ENCODE measurements at places on chromosomes 12 and 14.

DNA sequence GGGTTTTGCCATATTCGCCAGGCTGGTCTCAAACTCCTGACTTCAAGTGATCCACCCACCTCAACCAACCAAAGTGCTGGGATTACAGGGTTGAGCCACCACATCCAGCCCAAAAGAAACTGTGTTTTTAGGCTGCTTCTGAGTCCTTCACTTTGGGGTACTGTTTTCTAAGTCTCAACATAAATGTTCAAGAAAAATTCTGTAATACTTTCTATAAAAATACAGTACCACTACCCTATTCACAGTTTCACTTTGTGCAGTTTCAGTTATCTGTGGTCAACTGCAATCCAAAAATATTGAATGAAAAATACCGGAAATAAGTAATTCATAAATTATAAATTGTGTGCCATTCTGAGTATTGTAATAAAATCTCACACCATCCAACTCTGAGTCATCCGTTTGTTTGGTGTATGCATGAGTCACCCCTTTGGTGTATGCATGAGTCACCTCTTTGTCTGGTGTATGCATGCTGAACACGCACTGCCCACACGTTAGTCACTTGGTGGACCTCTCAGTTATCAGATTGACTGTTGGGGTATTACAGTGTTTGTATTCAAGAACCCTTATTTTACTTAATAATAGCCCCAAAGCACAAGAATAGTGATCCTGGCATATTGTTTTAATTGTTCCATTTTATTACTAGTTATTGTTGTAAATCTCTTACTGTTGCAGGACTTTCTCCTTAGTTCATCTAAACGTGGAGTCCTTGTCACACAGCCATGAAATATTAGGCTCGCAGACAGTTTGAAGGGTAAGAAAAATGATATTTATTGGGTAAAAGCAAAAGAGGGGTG lies 190.2 kb downstream of the FSCB start:
- peak; percentile 83 for DNase-seq

DNA sequence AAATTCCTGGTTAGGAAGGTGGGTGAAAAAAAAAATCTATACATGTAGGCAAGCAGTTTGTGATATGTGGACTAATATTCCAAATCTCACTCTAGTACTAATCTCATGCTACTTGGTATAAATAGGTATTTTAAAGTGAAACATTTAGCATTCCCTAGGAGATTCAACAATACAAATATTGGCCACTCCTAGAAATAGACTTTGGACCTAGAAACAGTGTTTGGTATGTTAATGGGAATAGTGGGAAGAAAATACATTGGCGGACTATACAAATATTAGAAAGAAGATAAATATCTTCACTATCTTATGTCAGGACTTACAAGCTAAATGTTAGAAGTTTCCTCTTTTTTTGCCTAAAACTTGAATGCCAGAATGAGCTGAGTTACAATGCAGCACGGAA lies 28.2 kb downstream of the HIGD1C start:
- no peak for DNase-seq

GRCh38 chr12:70260646-70261045 lies 17.4 kb downstream of the CNOT2 start:
- no peak for DNase-seq

DNA sequence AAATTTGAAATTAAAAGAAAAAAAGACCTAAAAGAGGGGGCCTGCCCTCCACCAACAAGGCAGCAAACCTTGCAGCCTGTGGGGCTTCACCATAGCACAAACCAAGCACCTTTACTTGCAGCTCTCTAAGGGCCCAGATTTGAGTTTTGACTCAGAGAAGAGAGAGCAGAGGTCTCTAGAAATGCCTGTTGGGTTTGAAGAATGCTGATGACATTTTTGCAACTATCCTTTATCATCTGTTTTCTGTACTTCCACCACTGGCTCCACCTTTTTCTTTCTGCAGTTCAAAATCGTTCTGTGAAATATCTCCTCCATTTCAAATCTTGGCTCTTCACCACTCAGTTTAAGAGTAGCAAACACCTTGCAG lies 83.8 kb upstream of the HMGA2 start:
- peak; percentile 47 for DNase-seq

- no peak for DNase-seq
Measured at GRCh38 chr12:81245458-81245857, 167.6 kb downstream of the ACSS3 start.

DNA sequence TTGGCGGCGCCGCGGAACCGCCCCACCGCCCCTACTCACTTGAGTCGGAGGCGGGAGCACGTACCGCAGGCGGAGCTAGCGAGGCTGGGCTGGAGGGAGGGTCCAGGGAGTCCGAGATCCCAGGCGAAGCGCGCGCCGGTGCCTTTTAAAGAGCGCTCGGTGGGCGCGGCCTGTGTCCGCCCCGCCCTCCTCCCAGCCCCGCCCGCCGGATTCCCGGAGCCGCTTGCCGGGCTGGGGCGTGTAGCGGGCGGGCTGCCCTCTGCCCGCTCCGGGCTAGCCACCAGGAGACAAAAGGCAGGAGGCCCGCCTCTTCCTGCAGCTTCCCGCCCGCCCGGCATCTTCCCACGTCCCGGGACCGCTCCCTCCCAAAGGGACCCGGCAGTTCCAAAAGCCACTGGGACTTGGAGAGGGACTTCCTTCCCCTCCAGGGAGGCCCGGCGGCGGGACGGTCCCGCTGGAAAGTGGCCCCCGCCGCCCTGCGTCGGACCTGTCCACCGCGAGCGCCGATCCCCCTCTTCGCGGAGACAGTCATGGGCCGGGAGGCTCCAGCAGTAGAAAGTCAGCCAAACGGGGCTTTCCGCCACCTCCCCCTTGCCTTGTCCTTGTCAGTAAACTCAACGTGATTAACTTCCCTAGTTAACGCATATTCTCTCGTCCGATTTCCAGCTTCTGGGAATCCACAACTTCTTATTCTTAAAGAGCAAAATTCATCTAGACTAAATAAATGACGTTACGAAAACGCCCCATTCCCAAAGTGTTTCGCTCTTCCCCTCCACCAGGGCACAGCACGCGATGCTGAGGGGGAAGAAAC lies at the start of gene CSRP2:
CSRP2 (minus strand) TSS at position 121 of the 811 bp plus-strand sequence. CDS start 12,759 bp downstream, outside the sequence.
- peak; percentile 93 for DNase-seq

- DNase-seq, result no peak
Measured at GRCh38 chr12:111467092-111467856, 61.6 kb downstream of the SH2B3 start.

DNA sequence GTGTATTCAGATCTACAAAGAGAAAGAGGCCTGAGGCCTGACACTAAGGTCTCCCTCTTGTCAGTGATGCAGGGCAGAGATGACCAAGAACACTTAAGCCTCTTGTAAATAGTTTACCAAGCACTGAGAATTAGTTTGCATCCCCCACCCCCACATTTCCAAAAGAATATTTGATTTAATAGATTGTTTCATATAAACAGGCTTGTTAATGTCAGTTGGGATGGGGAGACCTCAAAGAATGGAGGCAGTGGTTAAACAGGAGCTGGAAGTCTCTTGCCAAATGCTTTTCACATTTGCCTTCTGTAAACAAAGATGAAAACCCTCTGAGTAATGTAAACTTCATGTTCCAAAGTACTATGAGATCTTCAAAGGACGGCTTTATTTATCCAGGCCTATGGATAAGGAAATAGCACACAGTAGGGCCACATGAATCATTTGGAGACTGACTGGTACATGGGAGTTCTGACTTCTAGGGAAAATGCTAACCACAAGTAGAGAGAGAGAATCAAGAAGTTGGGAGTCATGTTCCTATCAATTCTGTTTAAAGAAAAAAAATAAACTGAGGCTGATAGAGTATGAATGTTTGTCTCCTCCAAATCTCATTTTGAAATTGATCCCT lies 234.7 kb downstream of the ANO2 start:
- DNase-seq, result no peak

GRCh38 chr12:69476276-69477017 lies 6.3 kb downstream of the FRS2 start:
- no peak for DNase-seq

DNA sequence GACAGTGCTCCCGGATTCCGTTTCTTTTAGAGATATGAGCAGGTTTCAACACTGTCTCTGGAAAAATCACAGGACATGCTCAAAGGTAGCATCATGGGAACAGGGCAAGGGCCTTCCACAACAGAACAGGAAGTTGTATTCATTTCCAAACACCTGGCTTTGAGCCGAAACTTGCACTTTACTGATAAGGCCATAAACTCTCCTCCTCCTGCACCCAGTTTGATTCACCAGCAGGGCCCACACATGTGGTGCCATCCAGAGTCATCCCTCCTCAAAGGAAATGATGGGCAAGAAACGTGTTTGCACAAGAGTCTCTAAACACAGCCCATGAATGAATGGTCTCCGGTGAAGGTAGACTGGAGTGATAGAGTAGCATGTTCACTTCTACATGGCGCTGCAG lies 268.4 kb upstream of the FKBP4 start:
- no peak for DNase-seq

GRCh38 chr14:28603606-28604005 lies 163.0 kb upstream of the FOXG1 start:
- DNase-seq, result peak; percentile 6

GRCh38 chr14:102445641-102446040 lies 63.9 kb downstream of the ANKRD9 start:
- no peak for DNase-seq

- no peak for DNase-seq
Measured at GRCh38 chr12:9344541-9344940, 136.3 kb upstream of the PZP start.

GRCh38 chr12:93785249-93786010 lies 108.3 kb downstream of the CRADD start:
- DNase-seq, result peak; percentile 99

GRCh38 chr12:6666211-6666610 lies 3.3 kb upstream of the ING4 start:
- no peak for DNase-seq

DNA sequence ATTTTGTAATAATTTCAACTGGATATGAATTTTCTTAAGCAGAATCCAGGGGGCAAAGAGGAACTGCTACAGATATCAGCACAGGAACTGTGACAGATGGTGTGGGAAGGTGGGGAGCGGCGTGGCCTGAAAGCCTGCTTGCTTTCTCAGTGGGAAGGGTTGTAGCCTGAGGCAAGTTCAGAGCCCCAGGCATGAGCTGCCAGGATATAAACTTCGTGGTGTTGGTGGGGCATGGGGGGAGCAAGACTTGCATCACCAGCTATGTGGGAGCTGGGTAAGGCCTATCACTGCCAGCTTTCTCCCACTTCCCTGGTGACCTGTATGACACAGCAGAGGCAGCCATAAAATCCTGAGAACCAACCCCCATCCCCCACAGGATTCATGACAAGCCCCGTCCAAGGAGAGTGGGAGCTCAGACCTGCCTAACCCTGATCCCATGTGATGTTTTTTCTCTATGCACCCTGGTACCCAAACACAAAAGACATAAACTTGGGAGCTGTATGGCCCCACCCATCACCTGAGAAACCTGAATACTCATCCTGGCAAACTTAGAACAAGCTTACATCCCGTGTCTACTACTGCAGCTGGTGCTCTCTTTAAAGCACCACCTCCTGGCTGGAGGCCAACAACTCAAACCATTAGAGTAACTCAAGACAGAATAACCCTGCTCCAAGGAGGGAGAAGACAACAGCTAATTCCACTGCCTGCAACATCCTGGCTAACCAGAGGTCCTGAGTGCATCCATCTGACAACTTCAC lies 16.5 kb downstream of the CLEC1A start:
- DNase-seq, result no peak

- DNase-seq, result no peak
Measured at GRCh38 chr12:107066691-107067090, 26.7 kb downstream of the CRY1 start.

GRCh38 chr12:80843969-80844368 lies 93.8 kb downstream of the LIN7A start:
- no peak for DNase-seq

GRCh38 chr12:75042125-75042524 lies 167.5 kb downstream of the KCNC2 start:
- no peak for DNase-seq

- no peak for DNase-seq
Measured at GRCh38 chr14:29823816-29824215, 103.8 kb downstream of the PRKD1 start.

DNA sequence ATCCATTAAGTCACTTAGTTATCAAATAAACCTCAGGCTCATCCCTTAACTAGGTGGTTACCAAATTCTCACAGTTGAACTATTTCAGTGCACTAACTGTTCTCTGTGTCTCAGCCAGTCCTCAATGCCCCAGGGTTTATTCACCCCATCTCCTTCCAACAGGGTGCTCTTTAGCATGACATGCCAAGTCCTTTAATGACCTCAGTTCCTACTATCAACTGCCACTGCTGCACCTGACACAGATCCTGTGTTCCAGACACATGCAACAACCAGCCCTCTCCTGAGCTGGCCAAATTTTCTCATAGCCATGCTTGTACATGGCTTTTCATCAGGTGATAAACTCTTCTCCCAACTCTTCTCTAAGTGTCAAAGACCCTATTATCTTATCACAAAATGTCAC lies 80.0 kb downstream of the ATXN2 start:
- no peak for DNase-seq

DNA sequence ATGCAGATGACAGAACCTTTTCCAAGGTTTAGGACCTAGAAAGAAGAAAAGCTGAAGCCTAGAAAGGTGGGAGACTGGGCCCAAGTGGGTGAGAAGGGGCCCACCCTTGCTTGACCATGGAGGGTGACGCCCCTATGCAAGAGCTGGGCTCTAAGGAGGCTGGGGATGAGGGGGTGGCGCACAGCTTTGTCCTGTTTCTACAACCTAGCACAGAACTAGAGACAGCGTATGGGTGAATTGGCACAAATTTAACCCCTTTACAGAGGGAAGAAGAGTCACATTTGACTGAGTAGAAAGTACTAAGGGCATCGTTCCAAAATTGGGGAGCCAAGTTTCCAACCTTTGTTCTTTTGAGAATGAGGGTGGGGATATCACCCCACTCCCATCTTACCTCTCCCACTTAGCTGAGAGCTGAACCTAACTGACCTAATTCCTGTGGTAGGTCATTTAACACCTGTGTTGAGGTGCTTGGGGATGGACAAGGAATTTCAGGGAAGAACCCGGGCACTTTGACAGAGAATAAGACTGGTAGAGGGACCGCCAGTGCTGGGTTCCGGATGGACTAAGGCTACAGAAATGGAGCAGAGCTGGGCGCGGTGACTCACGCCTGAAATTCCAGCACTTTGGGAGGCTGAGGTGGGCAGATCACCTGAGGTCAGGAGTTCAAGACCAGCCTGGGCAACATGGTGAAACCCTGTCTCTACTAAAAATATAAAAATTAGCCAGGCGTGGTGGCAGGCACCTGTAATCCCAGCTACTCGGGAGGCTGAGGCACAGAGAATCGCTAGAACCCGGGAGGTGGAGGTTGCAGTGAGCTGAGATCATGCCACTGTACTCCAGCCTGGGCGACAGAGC lies 5.2 kb downstream of the NFKBIA start:
- no peak for DNase-seq

GRCh38 chr12:122839907-122840554 lies 4.8 kb downstream of the HIP1R start:
- DNase-seq, result no peak

- peak; percentile 50 for DNase-seq
Measured at GRCh38 chr12:25328072-25328712, 77.5 kb upstream of the KRAS start.

GRCh38 chr12:56256326-56256960 lies 1.7 kb downstream of the ANKRD52 start:
- peak; percentile 53 for DNase-seq

DNA sequence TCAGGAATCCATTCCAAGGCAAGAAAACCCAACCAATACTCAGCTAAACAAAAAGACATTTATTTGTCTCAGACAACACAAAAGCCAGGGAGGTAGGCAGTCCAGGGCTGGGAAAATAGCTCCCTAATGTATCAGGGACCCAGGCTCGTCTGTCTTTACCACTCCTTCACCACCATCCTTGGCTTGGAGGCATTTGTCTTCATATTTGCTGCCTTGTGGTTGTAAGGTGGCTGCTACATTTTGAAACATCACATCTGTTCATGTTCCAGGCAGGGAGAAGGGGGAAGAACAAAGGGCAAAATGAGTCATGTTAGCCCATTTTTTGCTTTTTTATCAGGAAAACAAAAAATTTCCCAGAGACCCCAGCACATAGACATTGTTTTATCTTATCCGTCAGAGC lies 44.8 kb upstream of the PCED1B start:
- DNase-seq, result peak; percentile 24

Data from fibroblast of skin of right biceps (primary cell).